ENCODE measurements at places on chromosomes 1 and 21. TPM values are rescaled to one million over a fixed set of nuclear protein-coding genes. Genes with fewer than 3 reads are reported as not detected.

GRCh38 chr1:171217658-171218443 lies 30.4 kb upstream of the FMO1 start:
- DNase-seq, result no peak

DNA sequence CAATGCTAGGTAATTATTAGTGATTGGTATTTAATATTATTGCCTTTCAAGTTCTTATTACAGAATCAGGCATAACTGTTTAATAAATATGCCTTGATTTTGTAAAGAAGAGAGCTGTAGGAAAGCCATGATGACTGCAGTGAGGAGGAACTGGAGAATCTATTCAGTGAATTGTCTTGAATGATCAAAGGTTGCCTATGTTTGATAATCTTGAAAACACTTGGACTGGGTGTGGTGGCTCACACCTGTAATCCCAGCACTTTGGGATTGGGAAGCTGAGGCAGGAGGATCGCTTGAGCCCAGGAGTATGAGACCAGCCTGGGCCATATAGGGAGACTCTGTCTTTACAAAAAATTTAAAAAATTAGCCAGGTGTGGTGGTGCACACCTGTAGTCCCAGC lies 42.4 kb downstream of the FMN2 start:
- DNase-seq, result no peak

- DNase-seq, result no peak
Measured at GRCh38 chr1:195886000-195886399, 722.2 kb downstream of the KCNT2 start.

DNA sequence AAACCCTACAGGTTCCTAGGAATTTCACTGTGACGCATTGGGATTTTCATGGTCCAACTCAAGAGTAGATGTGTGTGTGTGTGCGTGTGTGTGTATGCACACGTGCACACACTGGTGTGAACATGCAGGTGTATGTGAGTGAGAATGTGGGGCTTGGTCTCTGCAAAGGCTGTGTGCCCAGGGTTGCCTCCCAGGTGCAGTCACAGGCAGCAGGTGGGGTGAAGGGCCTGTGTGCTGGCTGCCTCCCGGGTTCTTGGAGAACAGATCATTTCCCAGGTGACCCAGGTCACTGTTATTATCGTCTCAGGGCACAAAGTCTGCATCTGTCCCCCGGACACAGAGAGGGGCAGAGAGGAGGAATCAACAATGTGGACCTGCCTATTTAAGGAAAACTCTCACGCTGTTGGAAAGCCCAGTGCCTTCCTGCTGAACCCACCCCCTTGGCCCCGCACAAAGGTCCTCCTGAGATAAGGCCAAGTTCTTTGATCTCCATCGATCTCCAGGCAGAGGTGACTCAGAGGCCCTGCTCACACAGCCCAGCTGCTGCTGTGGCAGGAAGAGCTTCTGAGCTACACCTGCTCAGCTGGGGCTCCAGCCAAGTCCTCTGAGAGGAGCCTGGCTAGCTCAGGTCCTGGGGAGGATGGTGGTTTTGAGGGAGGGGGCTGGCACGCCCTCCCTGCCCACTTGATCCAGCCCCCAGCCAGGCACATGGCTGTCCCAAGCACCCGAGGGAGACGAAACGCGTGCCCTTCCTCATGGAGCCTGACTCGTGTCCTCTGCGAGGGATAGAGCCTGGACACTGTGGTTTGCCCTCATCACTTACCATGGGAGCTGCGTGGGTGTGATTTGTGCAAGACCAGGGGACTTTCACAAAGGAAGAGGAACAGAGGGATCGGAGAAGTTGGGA lies 134.0 kb upstream of the ARHGEF16 start:
- no peak for DNase-seq

KRTAP19-3 gene
- not detected for total RNA-seq

All from spinal cord (tissue), 10 donors.